ENCODE measurements at places on chromosomes 1 and 21.

GRCh38 chr21:39661121-39661520 lies 48.4 kb downstream of the B3GALT5 start:
- DNase-seq, result no peak

DNA sequence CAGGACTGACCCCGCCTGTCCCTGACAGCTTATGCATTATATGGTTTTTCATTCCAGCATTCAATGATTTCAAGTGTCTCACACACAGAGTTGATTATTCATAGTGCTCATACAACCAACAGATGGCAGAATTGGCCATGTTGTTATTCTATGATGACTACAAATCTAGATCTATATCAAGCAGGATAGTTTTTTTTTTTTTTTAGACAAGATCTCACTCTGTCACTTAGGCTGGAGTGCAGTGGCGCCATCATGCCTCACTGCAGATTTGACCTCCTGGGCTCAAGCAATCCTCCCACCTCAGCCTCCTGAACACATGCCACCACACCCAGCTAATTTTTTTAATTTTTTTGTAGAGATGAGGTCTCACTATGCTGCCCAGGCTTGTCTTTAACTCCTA lies 40.1 kb upstream of the LRRC8D start:
- peak; percentile 68 for DNase-seq

DNA sequence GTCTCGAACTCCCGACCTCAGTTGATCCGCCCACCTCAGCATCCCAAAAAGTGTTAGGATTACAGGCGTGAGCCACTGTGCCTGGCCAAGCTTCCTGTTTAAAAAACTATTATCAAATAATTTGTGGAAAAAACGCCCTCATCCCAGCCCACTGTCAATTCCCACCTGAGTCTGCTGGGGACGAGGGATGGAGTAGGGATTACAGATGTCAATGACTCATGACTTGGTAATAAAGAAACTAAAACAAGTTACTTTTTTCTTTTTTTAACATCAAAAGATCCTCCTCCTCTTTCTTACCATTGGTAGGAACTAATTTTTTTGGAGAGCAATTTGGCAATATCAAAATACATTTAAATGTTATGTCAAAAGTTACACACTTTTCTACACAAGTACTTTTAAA lies 9.7 kb downstream of the CNN3 start:
- DNase-seq, result no peak

- DNase-seq, result no peak
Observed at GRCh38 chr1:226404904-226405222, 3.0 kb downstream of the PARP1 start.

DNA sequence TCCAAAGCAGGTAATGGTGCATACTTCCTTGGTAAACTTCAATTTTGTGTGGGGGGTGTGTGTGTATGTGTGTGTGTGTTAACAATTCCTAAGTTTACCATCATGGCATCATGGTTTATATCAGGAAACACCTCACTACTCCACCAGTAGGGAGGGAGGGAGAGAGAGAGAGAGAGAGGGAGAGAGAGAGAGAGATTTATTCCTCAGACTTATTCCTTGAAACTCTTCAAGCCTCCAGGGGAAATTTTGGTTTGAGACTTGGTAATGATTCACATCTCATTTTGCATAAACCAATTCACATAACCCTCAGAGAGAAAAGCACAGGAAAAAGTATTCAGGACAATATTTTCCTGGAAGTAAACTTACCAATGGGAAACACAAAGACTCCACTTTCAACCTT lies 115.0 kb downstream of the TTLL7 start:
- no peak for DNase-seq

DNA sequence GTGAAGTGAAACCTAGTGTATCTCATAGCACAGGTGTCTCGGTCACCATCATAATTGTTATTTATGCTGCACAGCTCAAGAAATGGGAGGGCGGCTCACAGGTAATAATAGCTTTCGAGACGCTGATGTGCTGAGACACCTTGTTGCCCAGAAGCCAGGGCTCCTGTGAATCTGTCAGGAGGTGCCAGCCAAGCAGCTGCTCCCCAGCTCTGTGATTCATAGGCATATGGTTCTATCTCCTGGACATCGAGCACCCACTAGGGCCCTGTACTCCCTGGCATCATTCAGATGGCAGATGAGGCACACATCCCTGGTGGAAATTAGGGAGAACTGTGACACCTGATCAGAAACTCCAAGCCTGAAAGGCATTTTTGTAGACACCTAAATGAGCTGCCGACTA lies 53.5 kb downstream of the SYT6 start:
- no peak for DNase-seq

DNA sequence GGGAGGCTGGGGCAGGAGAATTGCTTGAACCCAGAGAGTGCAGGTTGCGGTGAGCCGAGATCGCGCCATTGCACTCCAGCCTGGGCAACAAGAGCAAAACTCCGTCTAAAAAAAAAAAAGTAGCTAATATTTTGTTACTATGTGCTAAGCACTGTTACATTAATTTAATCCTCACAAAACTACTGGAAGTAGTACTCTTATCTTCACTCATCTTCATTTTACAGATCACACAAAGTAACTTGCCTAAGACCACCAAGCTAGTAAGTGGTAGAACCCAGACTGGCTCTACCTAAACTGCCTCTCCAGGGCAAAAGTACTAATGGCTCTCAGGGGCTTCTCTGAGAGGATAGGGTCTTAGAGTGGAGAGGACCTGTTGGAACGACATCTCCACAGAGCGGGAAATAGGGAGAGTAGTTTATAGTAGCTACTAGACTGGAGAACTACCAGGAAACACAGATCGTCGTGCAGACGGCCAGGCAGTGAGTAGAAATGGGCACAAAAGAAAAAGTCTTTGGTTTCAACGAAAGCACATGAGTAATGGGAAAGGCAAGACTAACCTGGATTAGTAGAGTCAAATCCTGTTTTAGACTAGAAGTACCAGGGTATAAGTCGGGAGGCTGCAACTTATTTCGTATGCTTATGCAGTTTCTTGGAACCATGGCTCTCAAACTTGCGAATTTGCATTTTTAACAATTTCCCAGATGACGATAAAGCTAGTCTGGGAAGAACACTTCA lies 1.4 kb downstream of the CLCC1 start:
- no peak for DNase-seq

DNA sequence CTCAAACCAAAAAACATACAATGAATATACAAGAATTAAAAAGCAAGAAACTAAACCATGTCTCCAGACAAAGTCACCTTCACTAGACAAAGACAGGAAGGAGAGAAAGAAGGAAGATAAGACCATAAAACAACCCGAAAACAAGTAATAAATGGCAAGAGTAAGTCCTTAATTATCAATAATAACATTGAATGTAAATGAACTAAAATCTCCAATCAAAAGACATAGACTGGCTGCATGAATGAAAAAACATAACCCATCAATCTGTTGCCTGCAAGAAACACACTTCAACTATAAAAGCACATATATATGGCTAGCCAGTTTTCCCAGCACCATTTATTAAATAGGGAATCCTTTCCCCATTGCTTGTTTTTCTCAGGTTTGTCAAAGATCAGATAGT lies 100.8 kb upstream of the SAMSN1 start:
- no peak for DNase-seq

DNA sequence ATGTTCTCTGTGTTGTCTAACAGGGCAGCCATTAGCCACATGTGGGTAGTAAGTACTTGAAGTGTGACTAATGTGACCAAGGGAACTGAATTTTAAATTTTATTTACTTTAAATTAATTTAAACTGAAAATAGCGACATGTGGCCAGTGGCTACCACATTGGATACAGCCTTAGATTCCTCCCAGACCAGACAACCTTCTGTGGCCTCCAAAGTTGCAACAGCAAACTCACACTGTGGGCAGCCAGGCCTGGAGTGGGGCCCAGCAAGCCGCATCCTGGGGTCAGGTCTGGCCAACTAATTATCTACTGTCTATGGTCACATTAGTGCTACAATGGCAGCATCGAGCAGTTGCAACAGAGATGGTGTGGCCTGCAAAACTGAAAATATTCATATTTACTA lies 11.7 kb downstream of the EIF2D start:
- no peak for DNase-seq

GRCh38 chr1:5727191-5727590 lies 265.0 kb downstream of the NPHP4 start:
- no peak for DNase-seq

DNA sequence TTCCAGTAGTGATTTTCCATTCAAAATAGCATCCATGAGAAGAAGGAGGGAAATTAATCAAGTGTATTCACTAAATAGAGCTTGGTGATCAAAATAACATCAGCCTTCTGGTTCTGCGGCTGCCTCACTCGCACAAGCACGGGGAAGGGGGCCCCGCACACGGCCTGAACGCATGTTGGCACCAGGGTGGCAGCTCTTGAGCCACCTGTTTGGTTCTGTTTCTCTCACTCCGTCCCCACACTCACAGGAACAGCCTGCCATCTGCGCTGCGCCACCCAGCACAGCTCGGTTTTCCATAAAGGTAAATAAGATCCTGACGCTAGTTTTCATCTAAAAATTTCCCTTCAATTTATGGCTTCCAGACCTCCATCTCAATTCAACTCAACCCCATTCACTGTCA lies 49.4 kb downstream of the TIAM1 start:
- DNase-seq, result no peak
